ENCODE measurements at places on chromosomes 1 and 21. TPM values are rescaled to one million over a fixed set of nuclear protein-coding genes. Genes with fewer than 3 reads are reported as not detected.

The MAEL gene
- not detected for total RNA-seq

- no peak for DNase-seq
Observed at GRCh38 chr21:36745459-36745858, 46.5 kb downstream of the SIM2 start.

DNA sequence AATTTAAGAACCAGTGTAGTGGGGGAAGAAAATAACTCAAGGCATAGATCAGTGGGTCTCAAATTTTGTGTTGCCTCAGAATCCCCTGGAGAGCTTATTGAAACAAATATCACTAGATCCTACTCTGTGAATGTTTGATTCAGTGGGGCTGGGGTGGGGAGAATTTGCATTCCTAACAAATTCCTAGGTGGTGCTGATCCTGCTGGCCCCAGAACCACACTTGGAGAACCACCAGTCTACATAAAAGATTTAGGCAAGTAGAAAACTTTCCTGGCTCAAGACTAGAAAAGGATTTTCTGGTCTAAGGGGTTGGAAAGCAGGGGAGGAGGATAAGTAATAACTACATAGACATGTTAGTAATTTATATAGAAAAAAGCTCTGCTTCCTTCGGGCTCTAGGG, 34.1 kb upstream of the C1orf21 start:
- no peak for DNase-seq

The CGN gene
- total RNA-seq = 0.71 TPM

DNA sequence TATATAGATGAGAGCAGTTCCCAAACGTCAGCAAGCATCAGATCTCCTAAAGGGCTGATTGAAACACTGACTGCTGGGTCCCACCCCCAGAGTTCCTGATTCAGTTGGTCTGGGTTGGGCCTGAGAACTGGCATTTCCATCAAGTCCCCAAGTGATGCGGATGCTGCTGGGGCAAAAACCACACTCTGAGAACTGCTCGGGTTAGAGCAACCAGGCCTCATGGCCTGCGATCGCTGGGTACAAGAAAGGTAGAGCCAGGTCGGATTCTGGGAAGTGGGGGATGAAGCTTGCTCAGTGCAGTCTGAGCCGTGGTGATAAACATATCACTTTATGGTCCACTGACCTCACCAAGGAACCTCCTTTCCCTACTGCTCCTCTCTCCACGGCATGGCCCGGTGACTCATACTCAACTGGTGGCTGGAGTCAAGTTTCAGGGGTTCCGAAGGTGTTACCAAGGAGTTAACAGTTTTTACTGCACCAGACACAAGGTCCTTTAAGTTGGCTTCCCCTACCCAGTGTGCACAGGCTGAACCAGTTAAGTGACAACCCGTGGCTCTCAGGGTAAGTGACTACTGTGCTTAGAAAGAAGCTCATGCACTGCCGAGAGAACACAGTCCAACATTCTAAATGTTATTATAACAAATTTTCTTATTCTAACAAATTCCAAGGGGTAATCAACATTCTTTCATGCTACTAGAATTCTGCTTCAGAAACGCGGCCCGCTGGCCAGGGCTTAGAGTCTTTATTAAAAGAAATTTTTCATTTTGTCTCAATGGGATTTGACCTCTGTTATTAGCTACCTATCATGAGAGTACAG, 153.5 kb downstream of the TGFBR3 start:
- DNase-seq = no peak

GRCh38 chr21:42299324-42300044, 15.7 kb downstream of the TFF3 start:
- DNase-seq = no peak

DNA sequence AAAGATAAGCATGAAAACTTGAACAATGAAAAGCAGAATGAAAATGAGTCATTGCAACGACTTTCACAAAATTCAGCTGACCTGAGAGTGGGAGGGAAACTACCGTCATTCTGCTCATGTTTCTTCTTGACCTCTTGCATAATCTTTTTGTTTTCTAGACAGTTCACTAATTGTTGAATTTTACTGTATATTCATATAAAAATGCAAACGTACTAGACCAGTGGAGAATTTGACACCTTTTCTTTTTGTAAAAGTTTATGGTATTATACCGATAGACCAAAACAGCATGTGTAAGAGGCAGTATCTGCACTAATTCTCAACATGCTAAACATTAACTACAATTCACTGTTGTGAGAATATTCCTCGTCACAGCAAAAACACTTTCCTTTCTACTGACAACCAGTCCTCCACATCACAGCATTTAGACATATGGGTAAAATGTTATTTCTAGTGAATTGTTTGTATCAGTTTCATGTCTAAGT, 137.8 kb downstream of the GREM2 start:
- no peak for DNase-seq

The CATSPERE gene
- total RNA-seq = 0.46 TPM

- no peak for DNase-seq
Observed at GRCh38 chr1:178619042-178619927, 105.8 kb upstream of the RALGPS2 start.

GRCh38 chr1:53134961-53135734, 7.3 kb downstream of the SLC1A7 start:
- no peak for DNase-seq

DNA sequence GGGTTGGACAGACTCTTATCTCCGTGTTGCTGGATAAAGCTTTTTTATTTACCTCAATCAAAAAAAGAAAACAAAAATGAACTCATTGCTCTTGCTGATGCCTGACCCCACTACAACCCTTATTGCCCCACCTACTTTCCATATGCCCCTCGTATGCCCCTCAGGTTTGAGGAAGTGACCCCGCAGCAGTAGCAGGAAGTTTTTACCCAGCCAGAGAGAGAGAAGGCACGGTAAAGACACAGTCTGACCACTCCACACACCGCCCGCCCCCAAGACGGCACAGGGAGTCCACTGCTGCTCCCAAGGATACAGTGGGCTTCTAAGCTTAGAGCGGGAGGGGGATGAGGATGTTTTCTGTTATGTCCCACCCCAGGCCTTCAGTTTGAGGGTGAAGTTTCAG, 9.8 kb downstream of the PLEKHO1 start:
- no peak for DNase-seq

The DCST2 gene
- total RNA-seq = not detected

The TMEM52 gene
- total RNA-seq = 0.42 TPM

- no peak for DNase-seq
Observed at GRCh38 chr1:213457186-213457585, 406.1 kb downstream of the RPS6KC1 start.

DNA sequence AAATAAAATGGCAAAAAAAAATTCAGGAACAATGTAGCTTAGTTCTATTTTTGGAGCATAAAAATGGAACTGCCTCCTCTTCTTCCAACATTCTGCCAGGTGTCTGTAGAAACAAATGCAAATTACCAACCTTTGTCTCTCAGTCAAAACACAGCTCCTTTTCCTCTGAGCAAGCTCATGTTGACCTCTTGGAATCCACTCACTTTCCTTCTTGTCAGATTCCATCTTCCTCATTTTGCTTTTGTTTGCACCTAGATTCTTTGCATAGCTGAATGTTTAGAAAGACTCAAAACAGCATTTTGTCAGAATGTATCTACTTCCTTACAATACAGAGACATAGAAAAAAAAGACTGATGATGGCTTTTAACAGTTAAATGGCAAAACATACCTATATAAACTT, 178.2 kb downstream of the ADGRL2 start:
- no peak for DNase-seq

The ALX3 gene
- total RNA-seq = not detected

DNA sequence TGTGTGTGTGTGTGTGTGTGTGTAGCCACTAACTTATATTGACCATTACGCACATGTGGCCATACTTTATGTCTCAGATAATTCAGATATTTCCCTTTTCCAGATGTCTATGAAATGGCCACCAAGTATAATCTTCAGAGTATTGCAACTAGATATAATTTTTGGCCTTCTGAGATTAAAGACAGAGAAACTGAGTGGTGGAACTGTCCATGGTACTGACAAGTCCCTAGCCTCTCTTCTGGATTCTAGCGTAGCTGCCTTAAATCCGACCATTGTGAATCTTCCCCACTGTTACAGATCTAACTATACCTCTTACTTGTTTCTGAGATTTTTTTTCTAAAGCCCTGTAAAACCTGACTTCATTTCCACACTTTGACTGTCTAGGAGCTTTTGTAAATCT, 100.0 kb upstream of the SERTAD4 start:
- no peak for DNase-seq

GRCh38 chr1:17826165-17826488, 71.0 kb downstream of the ACTL8 start:
- no peak for DNase-seq

GRCh38 chr1:36207339-36207738, 16.9 kb upstream of the THRAP3 start:
- no peak for DNase-seq

DNA sequence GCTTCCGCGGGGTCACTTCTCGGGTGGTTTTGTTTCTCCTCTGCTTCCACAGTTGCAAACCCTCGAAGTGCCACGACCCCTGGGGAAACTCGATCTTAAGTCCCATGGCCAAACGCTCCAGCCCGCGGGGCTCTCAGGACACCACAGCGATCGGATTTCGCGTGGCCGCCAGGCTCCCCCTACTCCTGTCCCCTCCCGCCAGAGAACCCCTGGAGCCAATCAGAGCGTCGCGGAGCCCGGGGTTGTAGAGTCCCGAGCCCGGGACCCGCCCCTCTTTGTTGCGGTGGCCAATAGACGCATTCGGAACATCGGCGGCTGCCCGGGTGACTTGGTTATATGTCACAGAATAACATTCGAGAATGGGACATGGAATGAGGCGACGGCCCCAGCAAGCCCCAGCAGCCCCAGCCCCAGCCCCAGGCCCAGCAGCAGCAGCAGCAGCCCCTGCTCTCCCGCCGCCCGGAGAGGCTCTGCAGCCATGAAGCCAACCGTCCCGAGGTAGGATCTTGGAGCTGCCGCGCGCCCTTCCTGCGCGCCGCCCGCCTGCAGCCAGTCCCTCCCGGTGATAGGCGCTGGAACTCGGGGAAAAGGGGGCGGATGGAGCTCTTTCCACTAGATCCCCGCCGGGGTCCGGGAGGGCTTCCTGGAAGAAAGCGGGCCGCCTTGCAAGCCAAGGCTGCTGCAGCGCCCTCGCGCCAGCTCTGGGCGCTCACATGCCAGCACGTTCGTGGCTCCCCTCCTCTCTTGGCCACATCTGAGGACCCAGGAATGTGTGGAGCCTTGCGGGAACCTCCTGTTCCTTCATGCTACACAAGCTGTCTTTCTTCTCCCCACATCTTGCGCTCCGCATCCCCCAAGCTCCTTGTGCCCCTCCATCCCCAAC, at the start of gene VASH2:
Gene VASH2, plus strand, starts transcription at position 299 of the 883 bp plus-strand sequence. CDS start 1,002 bp downstream, outside the sequence.
- DNase-seq = peak; percentile 22

GRCh38 chr1:111754984-111755330, 744 bp upstream of the DDX20 start:
- DNase-seq = no peak

The MAN1C1 gene
- total RNA-seq = 0.79 TPM

DNA sequence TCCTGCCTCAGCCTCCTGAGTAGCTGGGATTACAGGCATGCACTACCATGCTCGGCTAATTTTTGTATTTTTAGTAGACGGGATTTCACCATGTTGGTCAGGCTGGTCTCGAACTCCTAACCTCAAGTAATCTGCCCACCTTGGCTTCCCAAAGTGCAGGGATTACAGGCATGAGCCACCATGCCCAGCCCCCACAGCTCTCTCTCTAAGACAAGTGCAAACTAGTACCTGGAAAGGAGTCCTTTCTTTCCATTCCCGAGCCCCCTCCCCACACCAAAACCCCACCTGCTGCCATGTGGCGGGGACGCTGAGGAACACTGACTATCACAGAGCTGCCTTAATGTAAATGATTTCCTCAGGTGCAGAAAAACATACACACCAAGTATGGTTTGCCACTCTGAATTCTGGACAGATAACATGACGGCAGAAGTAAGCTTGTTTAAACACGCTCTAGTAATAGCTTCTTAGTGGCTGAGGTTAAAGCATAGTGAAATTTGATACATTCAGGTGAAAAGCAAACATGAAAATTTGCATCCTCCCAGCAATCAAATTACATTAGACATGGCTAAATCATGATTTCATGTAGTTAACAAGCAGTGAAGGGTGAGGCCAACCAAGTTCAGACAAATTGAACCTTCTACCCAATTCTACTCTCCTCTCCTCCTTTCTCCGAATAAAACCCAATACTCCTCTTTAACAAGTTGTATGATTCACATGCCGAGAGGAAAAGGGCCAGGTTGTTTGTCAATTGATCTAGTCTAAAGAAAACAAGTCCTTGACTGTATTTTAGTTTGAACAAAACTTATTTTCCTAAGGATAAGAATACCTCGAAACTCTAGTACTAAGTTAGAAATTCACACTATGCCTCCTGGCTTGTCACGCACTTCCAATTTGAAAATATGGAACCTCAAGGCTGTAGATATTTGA, 19.8 kb downstream of the ERRFI1 start:
- DNase-seq = no peak

DNA sequence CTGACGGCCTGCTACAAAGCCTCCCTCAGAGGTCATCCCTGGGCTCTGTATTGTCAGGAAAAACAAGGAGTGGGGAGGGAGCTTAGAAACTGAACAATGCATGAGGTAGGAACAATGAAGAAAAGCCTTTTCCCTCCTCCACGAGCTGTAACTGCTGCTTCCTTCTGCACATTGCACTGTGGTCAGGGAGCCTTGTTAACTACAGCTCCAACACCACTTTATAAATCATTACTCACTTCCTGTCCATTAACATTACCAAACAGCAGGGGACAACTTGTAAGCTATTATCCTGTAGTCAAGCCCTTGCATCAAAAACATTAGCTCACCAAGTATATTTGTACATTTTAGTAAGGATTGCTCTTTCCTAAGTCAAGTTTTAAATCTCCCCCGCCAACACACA, 336.0 kb upstream of the NR5A2 start:
- DNase-seq = peak; percentile 97

DNA sequence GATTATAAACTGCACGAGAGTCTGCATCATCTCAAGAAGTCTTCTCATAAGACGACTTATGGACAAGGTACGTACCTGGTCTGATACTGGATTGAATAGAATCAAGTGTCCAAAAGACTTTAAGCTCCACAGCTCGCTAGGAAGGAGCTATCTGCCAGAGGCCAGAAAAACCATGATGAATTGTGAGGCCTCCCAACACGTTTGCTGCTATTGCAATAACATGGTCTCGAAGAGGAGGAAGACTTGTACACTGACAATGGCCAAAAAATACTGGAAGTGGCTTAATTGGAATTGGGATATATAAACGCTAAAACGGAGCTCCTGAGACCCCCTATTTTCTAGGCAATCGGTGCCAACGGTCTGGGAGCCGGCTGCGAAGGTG, 534 bp downstream of the DNAJC28 start:
- no peak for DNase-seq

DNA sequence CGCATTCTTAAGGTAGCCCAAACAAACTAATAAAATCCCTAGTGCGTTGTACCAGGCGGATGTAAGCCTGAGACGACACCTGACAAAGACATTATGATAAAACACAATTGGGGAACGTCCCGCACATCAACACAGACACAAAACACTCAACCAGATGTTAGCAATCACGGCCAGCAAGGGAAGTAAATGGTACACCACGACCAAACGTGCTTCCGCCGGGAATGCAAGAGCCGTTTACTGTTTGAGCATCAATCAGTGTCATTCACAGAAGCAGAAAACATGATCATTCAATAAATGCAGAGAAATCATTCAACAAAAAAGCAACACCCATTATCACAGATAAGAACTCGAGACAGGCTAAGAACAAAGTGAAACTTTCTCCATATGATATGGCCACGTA, 49.4 kb upstream of the COL18A1 start:
- DNase-seq = no peak

GRCh38 chr1:48568501-48568900, 96.5 kb upstream of the SPATA6 start:
- DNase-seq = no peak

- no peak for DNase-seq
Observed at GRCh38 chr1:8790987-8791386, 26.5 kb downstream of the RERE start.

The FAM72C gene
- 3.7 TPM for total RNA-seq
